Activated T-cell treated with anti-CD3 and anti-CD28 coated beads, Interleukin-2, amount 50 U/mL, for 4 hours (primary cell): ENCODE measurements at places on chromosomes 11 and 22.

DNA sequence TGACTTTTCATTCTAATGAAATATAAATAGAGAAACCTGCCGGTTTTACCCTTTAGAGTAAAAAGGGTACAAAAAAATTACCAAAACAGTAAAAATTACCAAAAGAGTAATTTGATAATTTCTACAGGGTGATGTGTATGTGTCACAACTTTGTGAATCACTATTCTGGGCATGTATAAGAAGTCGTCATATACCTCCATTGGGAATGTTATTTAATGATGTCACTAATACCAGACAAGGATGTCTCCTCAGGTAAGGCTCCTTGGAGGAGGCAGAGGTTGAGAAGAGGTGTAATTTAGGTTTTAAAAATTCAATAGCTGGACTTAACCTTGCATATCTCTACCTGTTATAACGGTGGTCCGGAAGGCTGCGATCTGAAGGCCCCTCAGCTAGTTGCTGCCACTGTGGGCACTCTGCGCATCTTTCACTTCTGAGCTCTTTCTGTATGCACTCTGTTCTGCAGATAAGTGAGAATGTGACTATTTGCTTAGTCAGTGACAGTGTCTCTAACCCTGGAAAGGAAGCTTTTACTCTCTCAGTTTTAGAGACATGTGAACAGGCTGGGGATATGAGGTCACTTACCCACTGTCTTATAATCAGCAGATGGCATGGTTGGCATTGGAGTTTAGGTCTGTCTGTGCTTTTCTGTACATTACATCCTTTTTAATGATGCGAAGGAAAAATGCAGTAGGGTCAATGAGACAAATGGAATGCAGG lies 987 bp upstream of the NCR3LG1 start:
- no peak for DNase-seq

DNA sequence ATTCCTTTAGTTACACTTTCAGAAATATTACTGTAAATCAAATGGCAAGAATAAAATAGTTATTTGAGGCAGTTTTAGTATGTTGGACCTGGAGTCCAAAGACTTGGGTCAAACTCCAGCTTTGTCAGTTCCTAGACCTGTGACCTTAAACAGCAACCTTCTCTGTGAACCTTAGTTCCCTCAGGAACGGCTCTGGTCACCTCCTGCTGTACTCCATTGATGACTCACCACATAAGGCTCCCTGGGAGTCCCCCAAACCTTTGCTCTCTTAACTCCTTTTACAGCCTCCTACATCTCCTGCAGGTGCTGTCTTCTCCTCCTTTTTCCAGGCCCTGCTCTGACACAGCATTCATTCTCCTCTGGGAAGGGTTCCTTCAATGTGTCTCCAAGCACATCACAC lies 29.1 kb downstream of the LIMK2 start:
- DNase-seq, result no peak

DNA sequence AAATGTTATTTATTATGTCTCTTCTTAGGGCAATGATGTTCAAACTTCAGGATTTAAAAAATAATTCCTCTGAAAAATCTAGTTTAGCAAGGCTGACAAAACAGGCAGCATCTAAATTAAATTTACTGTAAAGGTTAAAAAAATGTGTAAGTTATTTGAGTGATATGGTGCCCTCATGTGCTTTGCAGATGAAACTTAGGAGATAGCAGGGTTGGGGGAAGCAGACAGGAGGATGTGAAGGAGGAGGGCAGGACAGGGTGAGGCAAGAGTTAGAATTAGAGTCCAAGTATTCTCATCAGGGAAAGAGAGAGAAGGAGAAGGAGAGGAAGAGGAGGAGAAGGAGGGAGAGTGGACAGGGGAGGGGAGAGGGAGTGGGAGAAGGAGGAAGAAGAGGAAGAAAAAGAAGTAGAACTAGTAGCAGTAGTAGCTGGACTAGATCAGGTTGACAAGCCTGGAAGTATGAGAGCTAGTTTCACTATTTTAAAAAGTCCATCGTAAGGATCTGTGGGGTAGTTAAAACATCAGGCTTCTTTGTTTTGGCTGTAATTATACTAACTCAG lies 141.2 kb upstream of the SESN3 start:
- no peak for DNase-seq

- no peak for DNase-seq
These were observed 36.9 kb downstream of the GGTLC2 start for GRCh38 chr22:22681221-22681739.

- DNase-seq, result no peak
These were observed 72.7 kb upstream of the PITPNB start for GRCh38 chr22:27991586-27992293.

DNA sequence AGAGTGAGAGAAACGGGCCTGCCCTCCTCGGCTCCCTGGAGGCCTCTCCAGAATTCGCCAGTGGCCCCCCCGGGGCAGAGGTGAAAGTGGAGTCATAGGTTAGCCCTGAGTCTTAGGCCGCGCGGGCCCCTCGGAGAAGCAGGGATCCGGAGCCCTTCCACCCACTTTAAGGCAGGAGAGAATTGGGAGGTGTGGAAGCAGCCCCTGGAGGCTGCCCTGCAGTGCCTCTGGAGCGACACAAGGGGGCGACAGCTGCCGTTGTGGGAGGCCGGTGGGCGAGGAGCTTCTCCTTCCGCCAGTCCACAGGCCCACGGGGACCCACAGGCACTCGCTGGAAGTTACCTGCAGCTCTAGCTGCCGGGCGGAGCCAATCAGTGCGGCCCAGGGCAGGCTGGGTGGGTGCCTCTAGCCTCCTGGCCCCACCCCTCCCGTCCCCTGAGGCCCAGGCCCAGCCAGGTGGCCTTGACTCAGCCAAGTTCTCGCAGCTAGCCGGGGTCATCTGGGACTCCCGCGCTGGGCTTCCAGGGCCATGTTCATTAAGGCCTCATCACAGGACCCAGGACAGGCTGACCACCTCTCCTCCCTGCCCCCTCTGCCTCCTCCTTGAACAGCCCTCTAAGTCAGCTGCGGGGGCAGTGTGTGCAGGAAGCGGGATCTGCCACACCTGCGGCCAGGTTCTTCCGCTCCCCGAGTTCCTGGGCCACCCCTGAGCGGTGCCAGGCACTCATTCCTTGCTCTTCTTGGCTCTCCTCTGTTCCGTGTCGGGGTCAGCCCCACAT lies 5.0 kb downstream of the DGKZ start:
- DNase-seq, result peak; percentile 72

GRCh38 chr22:19176732-19177131 lies 1.8 kb downstream of the SLC25A1 start:
- no peak for DNase-seq

DNA sequence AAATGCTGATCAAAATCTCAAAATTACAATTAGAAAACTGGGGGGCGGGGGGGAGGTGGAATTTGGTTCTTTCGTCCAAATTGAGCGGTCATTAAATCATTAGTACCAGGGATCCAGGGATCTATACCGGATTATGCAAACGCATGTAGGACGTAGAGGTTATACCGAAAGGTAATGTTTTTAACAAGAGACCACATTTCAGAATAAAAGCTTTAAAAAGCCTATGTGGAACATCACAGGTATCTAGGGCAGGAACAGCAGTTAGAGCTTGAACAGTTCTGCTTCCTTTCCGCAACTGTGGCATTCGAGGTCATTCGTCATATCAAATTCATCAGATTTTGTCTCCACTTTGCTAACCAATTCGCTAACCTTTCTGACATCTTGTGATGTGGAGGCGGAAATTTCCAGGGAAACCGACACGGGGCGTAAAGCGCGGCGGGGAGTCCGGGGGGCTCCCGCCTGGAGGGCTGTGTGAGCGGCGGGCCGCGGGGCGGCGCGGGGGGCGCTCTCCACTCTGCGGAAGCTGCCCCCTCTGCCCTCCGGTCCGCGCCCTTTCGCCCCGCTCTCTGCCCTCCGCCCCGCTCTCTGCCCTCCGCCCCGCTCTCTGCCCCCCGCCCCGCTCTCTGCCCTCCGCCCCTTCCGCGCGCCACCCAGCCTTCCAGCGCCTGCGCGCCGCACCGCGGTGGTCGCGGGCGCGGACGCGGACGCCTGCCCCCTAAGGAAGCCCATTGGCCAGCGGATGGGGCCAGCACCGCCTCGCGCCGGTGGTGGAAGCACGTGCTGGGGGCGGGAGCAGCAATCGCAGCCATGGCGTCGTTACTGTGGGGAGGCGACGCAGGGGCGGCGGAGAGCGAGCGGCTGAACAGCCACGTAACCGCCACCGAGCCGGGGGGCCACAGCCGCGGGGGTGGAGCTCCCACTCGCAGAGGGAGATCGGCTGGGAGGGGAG lies at the start of gene DDX25:
TSS of gene DDX25 (plus strand) at position 798 of the 949 bp plus-strand sequence. CDS start at position 808, 10 bp downstream.
- no peak for DNase-seq

DNA sequence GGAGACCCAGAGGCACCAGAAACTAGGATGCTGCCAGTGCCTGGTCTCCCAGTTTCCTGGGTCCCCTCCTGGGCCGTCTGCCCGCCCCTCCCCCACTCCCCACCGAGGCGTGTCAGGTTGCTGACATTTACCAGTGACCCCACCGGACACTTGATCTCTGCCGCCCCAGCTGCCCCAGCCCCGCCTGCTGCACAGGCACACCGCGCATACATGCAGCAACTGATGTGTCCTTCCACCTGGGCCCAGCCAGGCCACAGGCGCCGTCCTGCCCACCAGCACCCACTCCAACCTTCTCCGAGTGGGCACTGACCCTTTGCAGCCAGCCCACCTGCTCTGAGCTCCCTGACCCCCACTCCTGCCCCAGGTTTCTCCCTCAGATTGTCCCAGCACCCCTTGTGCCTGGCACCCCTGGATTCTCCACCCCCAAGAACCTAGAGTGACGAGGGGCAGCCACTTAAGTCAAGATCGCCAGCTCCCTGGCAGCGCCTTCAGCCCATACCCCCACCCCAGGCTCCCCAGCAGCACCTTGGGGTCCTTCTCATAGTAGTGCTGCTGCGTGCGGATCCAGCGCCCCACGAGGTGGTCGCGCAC lies 548 bp downstream of the PYGM start:
- no peak for DNase-seq

- DNase-seq, result no peak
These were observed 40.5 kb downstream of the GGTLC2 start for GRCh38 chr22:22684580-22685561.

GRCh38 chr11:65672180-65672860 lies 9.6 kb upstream of the RELA start:
- DNase-seq, result no peak

DNA sequence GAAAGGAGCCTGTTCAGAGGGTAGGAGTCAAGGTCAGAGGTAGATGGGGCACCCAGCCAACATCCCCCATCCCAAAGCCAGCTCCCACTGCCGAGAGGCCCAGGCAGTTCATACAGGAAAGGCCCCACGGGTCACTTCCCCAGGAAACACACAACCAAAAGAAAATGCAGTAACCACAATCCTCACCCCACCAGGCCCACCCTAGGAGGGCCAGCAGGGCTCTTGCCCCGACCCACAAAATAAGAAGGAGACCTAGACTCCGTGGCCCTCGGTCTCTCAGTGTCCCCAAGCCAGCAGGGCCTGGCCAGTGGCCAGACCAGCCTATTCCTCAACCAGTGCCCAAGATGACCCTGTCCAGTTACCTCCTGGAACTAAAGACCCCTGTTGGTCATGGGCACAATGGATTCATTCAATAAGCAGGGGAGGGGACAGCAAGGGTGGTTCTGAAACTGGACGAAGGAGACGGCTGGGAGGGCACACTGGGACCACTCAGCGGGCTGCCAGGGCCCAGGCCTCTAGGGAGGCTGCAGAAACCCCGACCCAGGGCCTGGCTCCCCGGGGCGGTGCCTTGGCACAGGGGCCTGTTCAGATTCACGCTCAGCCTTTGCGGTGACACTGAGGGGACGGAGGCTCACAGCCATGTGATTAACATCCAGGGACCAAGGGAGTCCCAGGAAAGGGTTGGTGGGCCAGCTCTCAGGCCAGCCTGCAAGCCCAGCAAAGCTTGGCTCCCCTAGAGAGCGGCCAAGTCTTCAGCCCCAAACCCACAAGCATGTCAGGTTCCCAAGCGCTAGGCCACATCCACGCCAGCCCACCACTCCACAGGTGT lies 5.5 kb downstream of the RAB3IL1 start:
- DNase-seq, result no peak

DNA sequence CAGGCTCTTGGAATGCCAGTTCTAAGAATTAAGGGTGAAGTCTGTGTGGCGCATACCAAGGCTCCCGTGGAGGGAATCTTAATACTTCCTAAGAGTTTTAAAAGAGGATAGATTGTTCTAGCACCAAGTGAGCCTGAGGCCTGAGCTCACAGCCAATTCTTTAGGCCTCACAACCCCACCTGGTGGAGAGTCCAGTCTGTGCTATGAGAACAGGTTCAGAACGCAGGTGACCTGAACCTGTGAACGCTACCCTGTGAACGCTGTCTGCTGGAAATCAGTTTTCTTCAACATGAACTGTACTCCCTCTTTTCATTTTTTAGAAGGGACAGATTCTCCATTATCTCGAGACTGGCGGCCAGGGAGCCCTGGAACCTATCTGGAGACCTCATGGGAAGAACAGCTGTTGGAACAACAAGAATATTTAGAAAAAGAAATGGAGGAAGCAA lies 43.2 kb upstream of the DLAT start:
- DNase-seq, result peak; percentile 45

GRCh38 chr11:27532652-27533325 lies 26.2 kb upstream of the LIN7C start:
- DNase-seq, result no peak

- DNase-seq, result no peak
These were observed 366.9 kb downstream of the BRD1 start for GRCh38 chr22:49460592-49461281.

GRCh38 chr11:84581083-84581482 lies 1046.1 kb downstream of the DLG2 start:
- no peak for DNase-seq
